ENCODE measurements at places on chromosomes 2 and 18. TPM values are rescaled to one million over a fixed set of nuclear protein-coding genes. Genes with fewer than 3 reads are reported as not detected.

DNA sequence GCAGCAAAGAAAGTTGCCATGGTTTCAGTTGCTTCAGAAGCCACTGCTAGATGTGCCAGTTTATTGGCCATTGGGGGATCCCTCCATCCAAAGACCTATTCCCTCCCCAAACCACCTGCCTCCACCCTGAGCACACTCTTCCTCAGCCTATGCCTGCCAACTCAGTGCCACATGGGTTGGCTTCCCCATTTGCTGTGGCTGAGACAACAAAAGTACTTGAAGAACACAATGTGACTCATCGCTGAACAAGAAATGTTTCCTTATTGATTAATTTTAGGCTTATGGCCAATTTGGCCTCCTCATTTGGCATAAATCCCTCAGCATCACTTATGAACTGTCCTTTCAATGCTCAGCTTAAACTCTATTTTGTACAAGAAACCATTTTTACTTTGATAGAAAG, 215.9 kb downstream of the TMEM247 start:
- H3K4me1 ChIP-seq = no peaks in the 10 kb centered on the region
- H3K27ac ChIP-seq = no peak overlapping the region
- H3K4me3 ChIP-seq = no peak overlapping the region
- H3K36me3 ChIP-seq = no peaks in the 10 kb centered on the region
- H3K27me3 ChIP-seq = no peaks in the 10 kb centered on the region

- H3K27me3 ChIP-seq = no peaks in the 10 kb centered on the region
- H3K4me3 ChIP-seq = no peak overlapping the region
- H3K27ac ChIP-seq = no peak overlapping the region
- no peaks in the 10 kb centered on the region for H3K36me3 ChIP-seq
- H3K4me1 ChIP-seq = no peaks in the 10 kb centered on the region
Observed at GRCh38 chr2:239807568-239807967, 217.6 kb downstream of the NDUFA10 start.

SERPINB3 gene
- not detected for total RNA-seq

- H3K36me3 ChIP-seq = no peaks in the 10 kb centered on the region
- no peak overlapping the region for H3K4me3 ChIP-seq
- no peak for DNase-seq
- H3K27me3 ChIP-seq = no peaks in the 10 kb centered on the region
- H3K4me1 ChIP-seq = no peaks in the 10 kb centered on the region
Observed at GRCh38 chr2:133420788-133421187, 147.5 kb downstream of the NCKAP5 start.

SOS1 gene
- 65.4 TPM for total RNA-seq

- no peak overlapping the region for H3K4me3 ChIP-seq
- no peak for DNase-seq
- H3K27me3 ChIP-seq = no peaks in the 10 kb centered on the region
- H3K4me1 ChIP-seq = peaks cover 4% of the 10 kb centered on the region
- H3K36me3 ChIP-seq = no peaks in the 10 kb centered on the region
Observed at GRCh38 chr18:58060254-58060653, 16.2 kb downstream of the NEDD4L start.

MC5R gene
- total RNA-seq = not detected

- no peak for DNase-seq
- H3K4me1 ChIP-seq = no peaks in the 10 kb centered on the region
- H3K36me3 ChIP-seq = no peaks in the 10 kb centered on the region
- no peak overlapping the region for H3K27ac ChIP-seq
Observed at GRCh38 chr18:46211816-46212215, 107.6 kb downstream of the HAUS1 start.

DNA sequence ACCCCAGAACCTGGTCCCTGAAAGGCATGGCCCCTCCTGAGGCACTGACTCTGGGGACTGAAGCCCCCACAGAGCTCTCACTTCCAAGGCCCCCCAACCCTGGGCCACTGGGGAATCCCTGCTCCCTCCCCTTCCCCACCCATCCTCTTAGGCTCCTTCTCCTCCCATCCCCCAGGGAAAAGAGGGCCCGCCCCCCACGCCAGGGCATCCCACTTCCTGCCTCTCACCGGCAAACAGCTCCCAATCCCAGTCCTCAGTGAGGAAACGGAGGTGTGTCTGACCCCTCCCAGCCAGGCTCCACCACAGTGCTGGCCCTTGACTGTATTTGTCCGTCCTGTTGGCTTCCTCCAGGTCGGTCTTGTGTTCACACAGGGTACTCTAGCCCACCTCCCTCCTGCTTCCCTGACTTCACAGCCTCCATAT, 35.0 kb upstream of the PTMA start:
- no peaks in the 10 kb centered on the region for H3K36me3 ChIP-seq
- DNase-seq = peak; percentile 94
- H3K4me3 ChIP-seq = no peak overlapping the region
- H3K27ac ChIP-seq = peak overlapping the region; percentile 94
- H3K4me1 ChIP-seq = peaks cover 32% of the 10 kb centered on the region

SCN9A gene
- 2.3 TPM for total RNA-seq

Measured in thyroid gland (tissue), 4 donors.